Activated naive CD8-positive, alpha-beta T cell treated with anti-CD3 and anti-CD28 coated beads, Interleukin-2, amount 50 U/mL, for 24 hours (primary cell): ENCODE measurements at places on chromosomes 3 and 15.
A peak's percentile ranks its signal among the peaks of the same experiment; 100 is the strongest.

GRCh38 chr15:80434926-80435720 is 30.9 kb downstream of the ARNT2 start:
- no peak for DNase-seq

DNA sequence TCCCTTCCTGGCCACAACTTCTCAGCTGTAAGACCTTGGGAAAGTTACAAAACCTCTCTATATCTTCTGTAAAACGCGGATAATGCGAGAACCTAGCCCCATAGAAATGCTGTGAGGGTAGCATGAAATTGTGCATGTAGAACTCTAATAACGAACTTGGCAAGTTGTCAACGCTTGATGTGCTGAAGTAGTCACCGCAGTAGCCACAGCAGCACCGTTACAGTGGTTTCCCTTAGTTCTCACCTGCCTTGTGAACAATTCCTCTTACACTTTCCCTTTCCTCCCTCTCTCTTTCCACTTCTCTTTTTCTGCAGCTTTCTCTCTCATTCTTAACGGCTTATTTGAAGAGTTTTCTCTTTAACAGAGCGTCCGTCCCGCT is 447 bp upstream of the SHQ1 start:
- DNase-seq: peak; percentile 20

- no peak for DNase-seq
Observed at GRCh38 chr3:134839422-134839821, 44.4 kb downstream of the EPHB1 start.

DNA sequence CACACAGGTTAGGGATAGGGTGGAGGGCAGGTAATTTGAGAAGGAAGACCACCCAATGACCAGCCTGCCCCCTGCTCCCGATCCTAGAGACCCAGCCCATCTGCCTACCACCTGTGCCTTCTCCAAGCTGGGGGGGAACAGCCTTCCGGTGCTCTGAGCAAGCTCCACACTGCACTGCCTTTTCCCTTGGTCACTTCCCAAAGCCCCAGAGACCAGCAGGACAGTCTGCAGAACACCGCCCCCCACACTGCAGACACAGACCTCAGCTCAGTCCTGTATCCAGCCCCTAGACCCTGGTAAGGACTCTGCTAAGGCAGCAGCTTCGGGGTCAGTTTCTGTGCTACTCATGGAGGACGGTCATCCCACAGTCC is 156.9 kb downstream of the MEGF11 start:
- DNase-seq: no peak

- no peak for DNase-seq
Observed at GRCh38 chr3:87052499-87053260, 61.7 kb upstream of the VGLL3 start.

GRCh38 chr15:64813075-64813474 is 12.4 kb downstream of the PIF1 start:
- DNase-seq: no peak

DNA sequence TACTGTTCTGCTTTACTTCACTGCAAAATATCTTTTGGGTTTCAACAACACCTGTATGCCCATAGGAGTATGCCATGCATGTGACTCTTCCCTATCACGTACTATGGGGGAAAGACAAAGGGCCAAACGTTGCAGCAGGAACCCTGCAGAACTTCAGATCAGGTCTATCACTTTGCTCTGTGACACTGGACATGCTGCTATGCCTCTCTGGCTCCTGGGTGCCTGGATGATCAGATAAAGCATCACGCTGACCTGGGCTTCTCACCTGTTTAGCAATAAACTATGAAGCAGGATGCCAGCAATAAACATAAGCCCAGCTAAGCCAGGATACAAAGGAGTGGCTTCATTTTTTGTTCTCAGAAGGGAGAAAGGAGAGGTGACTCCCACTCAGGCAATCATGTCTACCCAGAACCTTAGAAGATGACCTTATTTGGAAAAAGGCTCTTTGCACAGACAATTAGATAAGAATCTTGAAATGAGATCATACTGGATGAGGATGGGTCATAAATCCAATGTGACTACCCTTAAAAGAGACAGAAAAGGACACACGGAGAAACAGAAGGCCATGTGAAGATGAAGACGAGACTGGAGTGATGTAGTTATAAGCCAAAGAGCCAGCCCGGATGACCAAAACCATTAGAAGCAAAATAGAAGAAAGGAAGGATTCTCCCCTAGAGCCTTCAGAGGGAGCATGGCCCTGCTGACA is 19.3 kb downstream of the POMGNT2 start:
- DNase-seq: no peak

GRCh38 chr3:150248116-150248887 is 159.8 kb upstream of the TSC22D2 start:
- no peak for DNase-seq

- DNase-seq: no peak
Observed at GRCh38 chr15:48778331-48778730, 32.5 kb downstream of the CEP152 start.

- no peak for DNase-seq
Observed at GRCh38 chr3:186097663-186098451, 11.0 kb downstream of the ETV5 start.
